ENCODE measurements at places on chromosomes 11 and 22.

- DNase-seq: peak; percentile 75
Observed at GRCh38 chr11:72743321-72744221, 8.6 kb downstream of the ARAP1 start.

DNA sequence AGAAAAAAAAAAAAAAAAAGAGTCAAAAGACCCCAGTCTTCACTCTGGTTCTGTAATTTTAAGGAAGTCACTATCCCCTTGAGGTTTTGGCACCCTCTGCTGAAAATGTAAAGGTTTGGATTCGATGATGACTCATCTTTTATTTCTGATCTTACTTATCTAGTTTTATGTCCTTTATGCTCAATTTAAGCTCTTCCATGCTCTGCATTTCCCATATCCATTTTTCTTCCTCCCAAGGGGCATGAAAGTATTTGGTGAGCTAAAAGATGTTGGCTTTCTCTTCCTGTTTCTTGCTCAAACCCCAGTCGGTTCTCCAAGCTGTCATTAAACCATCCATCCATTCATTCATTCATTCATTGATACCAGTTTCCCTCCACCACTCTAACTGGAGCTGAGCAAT, 61.0 kb upstream of the CDON start:
- no peak for DNase-seq

- DNase-seq: no peak
Observed at GRCh38 chr22:35452351-35452781, 52.4 kb downstream of the MCM5 start.

DNA sequence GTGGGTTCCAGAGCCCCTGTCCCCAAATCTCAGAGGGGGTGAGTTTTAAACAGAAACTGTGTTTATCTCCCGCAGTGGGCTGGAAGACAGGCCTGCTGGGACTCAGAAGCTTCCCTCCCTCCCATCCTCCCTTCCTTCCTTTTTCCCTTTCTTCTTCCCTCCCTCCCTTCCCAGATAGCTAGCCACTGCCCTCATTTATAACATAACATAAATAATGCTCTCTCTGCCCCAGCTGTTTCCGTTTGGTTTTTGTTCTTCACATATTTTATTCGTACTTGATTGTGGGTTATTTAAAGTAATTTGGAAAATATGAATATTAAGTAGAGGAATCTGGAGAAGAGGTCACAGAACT, 140.9 kb downstream of the TEAD1 start:
- no peak for DNase-seq

GRCh38 chr22:27686534-27686933, 115.0 kb downstream of the MN1 start:
- DNase-seq: peak; percentile 51

DNA sequence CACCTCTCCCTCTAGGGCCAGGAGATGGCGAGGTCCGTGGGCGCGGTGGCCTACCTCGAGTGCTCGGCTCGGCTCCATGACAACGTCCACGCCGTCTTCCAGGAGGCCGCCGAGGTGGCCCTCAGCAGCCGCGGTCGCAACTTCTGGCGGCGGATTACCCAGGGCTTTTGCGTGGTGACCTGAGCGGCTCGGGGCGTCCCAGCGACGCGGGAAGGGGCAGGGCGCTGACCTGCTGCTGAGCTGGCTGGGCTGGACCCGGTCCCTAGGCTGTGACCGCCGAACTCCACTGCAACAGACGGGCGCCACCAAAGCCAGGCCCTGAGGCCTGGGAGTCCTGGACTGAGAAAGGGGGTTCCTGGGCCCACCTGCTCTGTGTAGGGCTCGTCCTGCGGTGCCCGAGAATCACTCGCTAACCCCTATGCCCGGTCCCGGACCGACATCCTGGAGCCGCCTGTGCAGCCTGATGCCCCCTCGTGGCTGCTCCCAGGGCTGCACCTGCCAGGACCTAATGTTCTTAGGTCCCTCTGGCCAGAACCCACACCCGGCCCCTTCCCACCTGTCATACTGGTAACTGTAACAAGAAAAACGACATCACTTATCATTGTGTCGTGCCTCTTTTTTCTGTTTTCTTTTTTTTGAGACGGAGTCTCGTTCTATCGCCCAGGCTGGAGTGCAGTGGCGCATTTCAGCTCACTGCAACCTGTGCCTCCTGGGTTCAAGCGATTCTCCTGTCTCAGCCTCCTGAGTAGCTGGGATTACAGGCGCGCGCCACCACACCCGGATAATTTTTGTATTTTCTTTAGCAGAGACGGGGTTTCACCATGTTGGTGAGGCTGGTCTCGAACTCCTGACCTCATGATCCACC, 15.0 kb downstream of the RHOD start:
- DNase-seq: peak; percentile 76

DNA sequence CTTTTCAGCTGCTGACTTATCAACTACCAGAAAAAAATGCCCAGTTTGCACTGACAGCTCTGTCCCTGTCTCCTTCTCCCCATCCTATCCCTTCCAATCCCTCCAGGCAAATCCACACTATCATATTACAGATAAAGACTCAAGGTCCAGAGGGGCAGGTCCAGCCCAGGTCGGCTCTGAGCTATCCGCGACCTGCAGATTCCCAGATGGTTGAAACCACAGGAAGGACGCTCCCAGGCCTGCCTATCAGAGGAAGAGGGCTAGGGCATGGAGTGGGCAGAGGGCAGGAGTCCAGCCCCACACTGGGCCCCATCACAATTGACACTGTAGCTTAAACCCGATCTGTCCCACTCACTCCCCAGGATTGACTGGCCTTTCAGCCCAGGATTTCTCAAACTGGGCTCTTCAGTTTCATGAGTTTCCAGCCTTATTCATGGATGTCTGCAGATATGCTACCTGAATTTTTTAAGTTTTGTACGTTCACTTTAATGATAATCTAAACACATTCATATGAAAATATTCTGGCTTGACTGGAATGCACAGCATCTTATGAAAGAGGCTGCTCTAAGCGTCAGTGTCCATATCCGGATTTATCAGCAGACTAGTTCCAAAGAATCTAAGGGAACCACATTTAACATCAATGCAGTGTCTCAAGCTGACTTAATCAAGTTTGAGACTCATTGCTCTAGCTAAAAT, 16.4 kb upstream of the FCHSD2 start:
- no peak for DNase-seq

- DNase-seq: peak; percentile 77
Observed at GRCh38 chr22:22773979-22774604, 113.5 kb upstream of the IGLL5 start.

- no peak for DNase-seq
Observed at GRCh38 chr22:48397531-48398180, 1430.0 kb downstream of the BRD1 start.

DNA sequence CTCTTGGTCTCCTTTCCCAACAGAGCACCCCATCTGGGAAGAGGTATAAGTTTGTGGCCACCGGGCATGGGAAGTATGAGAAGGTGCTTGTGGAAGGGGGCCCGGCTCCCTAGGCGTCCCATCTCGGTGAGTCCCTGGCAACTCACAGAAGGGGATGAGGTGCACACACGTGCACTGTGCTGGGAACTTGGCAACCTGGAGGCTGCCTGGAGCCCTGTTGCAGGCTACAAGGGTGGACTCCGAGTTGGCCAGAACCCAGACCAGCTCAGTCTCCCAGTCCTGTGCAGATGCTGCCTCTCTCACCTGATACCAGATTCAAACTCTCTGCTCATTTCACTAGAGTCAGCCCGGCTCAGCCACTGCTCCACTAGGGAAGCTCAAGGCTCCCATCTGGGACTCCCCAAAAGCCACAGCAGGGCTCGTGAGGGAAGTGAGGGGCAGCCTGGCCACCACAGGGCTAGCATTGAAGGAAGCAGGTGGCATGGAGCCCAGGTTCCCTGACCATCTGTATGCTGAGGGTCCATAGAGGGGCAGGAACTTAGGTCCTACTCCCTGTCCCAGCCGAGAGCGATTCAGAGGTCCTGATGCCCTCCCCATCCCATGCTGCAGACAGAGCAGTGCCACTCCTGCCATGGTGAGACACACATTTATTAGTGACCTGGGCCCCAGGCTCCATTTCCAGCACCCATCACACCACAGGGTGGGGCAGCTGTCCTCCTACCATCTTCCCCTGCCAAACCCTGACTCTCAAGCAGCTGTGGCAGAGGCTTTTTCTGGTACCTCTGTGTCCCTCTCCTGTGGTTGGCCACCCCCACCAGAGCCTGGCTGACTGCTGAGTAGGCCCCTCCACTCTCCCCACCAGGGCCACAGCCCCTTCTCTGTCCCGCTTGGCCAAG, 4.0 kb downstream of the PRR33 start:
- DNase-seq: no peak

DNA sequence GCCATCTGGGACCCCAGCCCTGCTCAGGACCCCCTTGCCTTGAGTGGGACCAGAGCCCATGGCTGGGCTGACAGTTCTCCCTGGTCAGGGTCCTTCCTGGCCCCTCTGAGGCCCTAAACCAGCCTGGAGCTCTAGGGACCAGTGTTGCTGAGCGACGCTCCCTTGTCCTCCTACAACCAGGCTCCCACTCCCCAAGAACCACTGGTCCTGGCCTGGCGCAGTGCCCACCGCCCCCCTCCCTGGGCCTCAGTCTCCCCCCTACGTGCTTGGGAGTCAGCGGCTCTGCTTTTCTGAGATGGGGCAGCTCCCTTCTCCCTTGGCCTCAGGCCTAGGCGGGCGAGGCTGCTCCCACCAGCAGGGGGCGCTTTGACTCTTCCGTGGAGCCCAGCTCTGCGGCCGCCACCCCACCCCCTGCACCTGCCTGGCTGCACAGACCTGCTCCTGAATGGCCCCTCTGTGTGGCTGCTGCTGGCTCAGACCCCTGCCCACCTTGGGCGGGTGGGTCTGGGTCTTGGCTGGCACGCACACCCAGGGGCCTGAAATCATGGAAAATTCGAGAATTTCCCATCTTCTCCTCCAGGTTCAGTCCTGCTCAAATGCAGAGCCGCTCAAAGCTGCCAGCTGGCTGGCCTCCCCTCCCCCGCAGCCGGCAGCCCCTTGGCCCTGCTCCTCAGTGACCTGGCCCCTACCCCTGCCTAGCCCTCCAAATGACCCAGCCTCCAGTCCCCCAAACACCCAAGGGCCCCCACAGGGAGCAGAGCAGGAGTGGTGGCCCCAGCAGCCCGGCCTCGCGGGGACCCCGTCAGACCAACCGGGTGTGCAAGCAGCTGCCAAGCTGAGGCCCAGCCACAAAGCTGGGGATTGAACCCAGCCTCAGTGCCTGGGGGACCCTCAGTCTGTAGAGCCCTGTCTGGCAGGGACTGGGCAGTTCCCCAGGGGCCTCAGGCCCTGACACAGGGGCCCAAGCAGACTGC, 9.1 kb downstream of the PRR33 start:
- DNase-seq: peak; percentile 68

GRCh38 chr11:90434858-90435257, 212.0 kb upstream of the CHORDC1 start:
- peak; percentile 29 for DNase-seq

- DNase-seq: no peak
Observed at GRCh38 chr11:21142007-21142406, 472.6 kb downstream of the NELL1 start.

- DNase-seq: no peak
Observed at GRCh38 chr11:126855536-126855935, 145.0 kb downstream of the KIRREL3 start.

GRCh38 chr11:47257517-47258316, at the start of gene NR1H3:
Gene NR1H3, plus strand, starts transcription at chr11:47257996. Its CDS starts 1,221 bp downstream, at chr11:47259217.
- DNase-seq: peak; percentile 92

- DNase-seq: no peak
Observed at GRCh38 chr22:33832558-33833151, 87.6 kb downstream of the LARGE1 start.

GRCh38 chr11:26243426-26243825, 88.5 kb upstream of the ANO3 start:
- DNase-seq: no peak

DNA sequence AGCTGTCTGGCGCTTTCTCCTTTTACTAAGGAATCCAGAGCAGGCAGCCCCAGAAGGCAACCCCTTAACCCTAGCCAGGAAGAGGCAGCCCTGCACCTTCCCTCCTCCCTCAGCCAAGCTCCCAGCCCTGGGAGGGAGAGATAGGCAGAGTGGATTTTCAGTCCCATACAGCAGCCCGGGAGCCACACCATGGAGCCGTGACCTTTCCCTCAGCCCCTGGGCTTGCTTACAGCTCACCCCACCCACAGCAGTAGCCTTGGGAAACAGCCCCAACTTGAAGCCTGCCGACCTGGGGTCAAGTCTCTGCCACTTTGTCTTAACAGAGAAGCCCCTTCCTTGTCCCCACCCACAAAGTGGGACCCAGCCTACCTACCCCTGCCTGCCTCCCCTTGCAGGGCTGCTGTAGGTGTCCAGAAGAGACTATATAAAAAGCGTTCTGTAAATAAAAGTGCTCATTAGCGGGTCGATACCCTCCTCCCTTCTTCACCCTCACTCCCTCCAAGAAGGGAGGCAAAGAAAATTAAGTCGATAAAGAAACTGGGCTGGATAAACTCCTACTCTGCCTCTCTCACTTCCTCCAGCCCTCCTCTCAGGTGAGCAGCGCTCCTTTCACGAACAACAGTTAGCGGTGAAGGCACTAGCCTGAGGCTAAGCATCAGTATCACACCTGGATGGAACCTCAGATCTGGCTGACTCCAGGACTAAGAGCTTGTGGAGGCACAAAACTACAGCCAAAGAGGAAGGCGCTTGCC, 4.2 kb downstream of the TST start:
- DNase-seq: peak; percentile 21

DNA sequence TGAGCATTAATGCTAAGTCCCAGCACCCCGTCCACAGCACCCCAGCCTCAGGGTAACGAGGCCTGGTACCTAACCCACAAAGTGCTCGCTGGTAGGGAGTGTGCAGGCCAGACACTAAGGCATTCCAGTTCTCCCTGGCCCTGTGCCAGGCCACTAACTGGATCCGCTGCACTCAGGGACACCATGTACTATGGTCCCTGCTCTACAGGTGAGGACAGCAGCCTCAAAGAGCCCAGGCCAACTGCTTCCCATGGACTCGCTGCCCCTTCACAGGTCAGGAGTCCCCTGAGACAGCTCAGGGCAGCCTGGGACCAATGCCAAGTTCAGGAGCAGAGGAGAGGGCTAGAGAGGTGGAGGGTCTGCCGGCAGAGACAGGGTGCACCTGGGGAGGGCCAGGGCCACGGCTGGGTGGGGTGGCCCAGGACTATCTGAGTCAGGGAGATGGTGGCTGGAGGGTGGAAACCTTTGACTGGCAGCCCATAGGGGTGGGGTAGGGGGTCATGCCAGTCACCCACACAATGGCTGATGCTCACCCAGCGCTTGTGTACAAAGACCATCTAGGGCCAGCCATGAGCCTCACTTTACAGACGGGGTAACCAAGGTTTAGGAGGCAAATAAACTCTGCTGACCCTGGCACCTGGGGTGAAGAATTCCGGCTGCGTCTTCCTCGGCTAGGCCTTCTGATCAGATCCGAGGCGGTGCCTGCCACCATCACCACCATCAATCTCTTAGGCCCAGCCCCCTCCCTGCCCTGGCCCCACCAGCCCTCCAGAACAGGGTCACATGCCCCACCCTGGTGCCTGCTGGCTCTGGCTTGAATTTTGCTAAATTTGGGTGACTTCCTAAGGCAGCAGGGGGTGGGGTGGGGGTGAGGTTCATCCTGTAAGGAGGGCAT, 5.6 kb downstream of the OSBPL5 start:
- no peak for DNase-seq

GRCh38 chr11:114713756-114714155, 35.4 kb downstream of the NXPE2 start:
- DNase-seq: no peak

All from inflammatory macrophage treated with lipopolysaccharide for 4 hours (primary cell).